ENCODE measurements at places on chromosomes 5 and 9. TPM values are rescaled to one million over a fixed set of nuclear protein-coding genes. Genes with fewer than 3 reads are reported as not detected.
A peak's percentile ranks its signal among the peaks of the same experiment; 100 is the strongest.

- DNase-seq = no peak
Measured at GRCh38 chr5:113103330-113103729, 126.7 kb downstream of the DCP2 start.

DNA sequence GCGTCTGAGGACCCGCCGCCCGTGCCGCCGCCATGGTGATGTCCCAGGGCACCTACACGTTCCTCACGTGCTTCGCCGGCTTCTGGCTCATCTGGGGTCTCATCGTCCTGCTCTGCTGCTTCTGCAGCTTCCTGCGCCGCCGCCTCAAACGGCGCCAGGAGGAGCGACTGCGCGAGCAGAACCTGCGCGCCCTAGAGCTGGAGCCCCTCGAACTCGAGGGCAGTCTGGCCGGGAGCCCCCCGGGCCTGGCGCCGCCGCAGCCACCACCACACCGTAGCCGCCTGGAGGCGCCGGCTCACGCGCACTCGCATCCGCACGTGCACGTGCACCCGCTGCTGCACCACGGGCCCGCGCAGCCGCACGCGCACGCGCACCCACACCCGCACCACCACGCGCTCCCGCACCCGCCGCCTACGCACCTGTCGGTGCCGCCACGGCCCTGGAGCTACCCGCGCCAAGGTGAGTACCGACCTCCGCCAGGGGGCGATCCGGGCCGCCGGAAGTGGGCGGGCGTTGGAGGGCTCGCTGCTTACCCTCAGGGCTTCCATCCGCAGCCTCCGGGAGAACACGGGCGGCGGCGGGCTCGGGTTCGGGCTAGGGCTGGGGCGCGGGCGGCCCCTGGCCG lies 8.5 kb downstream of the PRR7 start:
- no peak for DNase-seq

- DNase-seq = no peak
Measured at GRCh38 chr5:159051421-159052282, 48.1 kb downstream of the EBF1 start.

GRCh38 chr5:93819668-93820067 lies 78.3 kb upstream of the POU5F2 start:
- DNase-seq = no peak

DNA sequence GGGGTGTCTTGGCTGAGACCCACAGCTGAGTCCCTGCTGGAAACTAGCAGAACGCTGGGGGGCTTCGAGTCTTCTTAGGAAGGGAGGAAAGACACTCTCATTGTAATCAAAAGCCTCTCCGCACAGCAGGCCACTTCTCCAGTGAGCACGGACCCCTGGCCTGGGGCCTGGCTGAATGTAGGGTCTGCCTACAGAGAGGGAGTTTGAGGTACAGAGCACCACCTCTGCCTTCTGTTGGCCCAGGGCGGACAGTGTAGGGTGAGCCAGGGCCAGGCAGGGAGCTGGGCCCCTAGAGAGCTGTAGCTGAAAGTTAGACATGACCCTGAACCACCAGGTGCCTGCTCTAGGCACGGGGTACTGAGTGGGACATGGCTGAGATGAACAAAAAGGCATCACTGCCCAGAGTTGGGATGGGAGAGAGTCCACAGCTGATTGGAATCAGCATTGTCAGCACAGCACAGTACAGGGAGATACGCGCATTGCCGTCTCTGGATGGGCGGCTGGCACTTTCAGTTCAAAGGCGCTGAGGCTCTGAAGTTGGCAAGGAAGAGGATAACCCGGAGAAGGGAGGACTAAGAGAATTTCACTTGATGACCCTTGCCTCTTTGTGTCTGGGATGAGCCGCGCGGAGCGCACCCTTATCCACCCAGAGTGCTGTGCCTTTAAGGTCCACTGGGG lies 363 bp upstream of the SLC25A48 start:
- no peak for DNase-seq

Gene AGXT2
- total RNA-seq = not detected

- no peak for DNase-seq
Measured at GRCh38 chr5:111432883-111433536, 79.3 kb downstream of the STARD4 start.

- no peak for DNase-seq
Measured at GRCh38 chr5:160621526-160621925, 199.9 kb downstream of the PTTG1 start.

Gene BTNL8
- total RNA-seq = 0.18 TPM

GRCh38 chr5:16666130-16666882 lies 49.5 kb upstream of the RETREG1 start:
- no peak for DNase-seq

- no peak for DNase-seq
Measured at GRCh38 chr9:92707530-92707929, 37.6 kb upstream of the IPPK start.

GRCh38 chr5:66891184-66891925 lies 295.2 kb downstream of the MAST4 start:
- DNase-seq = peak; percentile 31

Gene PLAC8L1
- not detected for total RNA-seq

GRCh38 chr5:77305222-77305846 lies 94.9 kb downstream of the PDE8B start:
- no peak for DNase-seq

Gene OXCT1
- total RNA-seq = 17.4 TPM

Gene RGS7BP
- not detected for total RNA-seq

Gene CTXN3
- not detected for total RNA-seq

Gene RRAGA
- total RNA-seq = 26.1 TPM

DNA sequence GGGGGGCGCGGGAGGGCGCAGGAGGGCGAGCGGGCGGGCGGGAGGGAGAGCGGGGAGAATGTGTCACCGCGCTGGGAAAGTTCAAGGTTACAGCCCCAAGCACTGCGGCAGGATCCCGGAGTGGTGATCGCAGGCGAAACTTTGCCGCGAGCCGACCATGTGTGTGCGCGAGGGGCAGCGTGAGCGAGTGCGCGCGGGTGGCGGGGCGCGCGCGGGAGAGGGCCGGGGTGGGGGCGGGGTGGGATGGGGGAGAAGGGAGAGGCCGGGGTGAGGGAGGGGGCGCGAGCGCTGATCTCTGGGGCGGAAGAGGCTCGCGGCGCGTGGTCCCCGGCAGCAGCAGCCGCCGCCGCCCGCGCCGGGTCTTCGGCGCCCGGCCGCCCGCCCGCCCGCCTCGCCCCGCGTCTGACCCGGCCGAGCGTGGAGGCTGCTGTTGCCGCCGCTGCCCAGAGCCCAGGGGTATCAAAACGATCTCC lies at the start of gene NFIB:
Gene NFIB (minus strand): TSS at position 191 of the 473 bp plus-strand sequence. CDS start 630 bp downstream, outside the sequence.
- peak; percentile 48 for DNase-seq

DNA sequence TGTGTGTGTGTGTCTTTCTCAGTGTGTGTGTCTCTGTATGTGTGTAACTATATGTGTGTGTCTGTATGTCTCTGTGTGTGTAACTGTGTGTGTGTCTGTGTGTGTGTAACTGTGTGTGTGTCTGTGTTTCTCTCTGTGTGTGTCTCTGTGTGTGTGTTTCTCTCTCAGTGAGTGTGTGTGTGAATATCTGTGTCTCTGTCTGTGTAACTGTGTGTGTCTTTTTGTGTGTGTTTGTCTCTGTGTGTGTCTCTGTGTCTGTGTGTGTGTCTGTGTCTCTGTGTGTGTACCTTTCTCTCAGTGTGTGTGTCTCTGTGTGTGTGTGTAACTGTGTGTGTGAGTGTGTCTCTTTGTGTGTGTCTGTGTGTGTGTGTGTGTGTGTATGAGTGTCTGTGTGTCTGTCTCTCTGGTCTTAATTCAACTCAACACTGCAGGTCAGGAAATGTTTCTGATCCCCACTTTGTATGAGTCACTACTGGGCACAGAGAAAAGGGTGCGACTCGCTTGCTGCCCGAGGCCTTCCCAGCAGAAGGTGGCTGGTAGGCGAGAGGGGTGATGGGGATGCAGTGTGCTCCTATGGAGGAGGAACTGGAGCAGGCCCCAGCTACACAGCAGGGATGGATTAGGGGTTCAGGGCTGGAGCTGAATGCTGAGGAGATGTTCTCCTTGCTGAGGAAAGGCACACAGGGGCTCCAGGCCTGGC lies 52.1 kb downstream of the NSG2 start:
- peak; percentile 63 for DNase-seq

GRCh38 chr5:124649491-124650146 lies 96.8 kb downstream of the ZNF608 start:
- peak; percentile 94 for DNase-seq

- DNase-seq = peak; percentile 41
Measured at GRCh38 chr5:55344392-55344992, 36.7 kb downstream of the MTREX start.

DNA sequence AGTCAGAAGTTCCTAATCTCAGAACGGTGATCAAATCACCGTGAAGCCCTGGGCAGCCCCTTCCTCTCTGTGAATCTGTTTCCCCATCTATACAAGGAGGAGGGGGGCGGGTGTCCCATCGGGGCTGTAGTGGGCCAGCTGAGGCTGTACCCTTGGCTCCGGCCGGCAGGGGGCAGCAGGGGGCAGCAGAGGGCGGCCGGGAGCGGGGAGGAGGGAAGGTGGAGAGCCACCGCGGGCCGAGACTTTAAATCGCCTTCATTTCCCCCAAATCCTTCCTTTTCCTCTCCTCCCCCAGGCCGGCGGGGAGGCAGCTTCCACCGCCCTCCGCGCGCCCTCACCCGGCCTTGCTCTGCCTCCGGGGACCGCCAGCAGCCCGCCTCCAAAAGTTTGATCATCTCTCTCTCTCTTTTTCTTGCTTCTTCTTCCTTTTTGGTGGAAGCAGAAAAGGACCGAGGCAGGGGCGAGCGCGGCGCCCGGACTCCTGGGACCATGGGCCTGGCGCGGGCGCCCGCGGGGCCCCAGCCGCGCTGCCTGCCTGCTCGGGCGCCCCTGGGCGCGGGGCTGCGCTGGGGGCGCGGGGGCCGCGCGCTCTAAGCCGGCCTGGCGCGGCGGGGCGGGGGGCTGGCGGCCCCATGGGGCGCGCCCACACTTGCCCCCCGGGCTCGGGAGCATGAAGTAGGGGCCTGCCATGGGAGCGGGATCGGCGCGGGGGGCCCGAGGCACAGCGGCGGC lies at the start of gene COL27A1:
Gene COL27A1 (plus strand): TSS at position 275 of the 732 bp plus-strand sequence. CDS start 414 bp downstream, at position 689.
- DNase-seq = peak; percentile 74

- DNase-seq = no peak
Measured at GRCh38 chr9:83209188-83209731, 146.3 kb upstream of the RASEF start.

- no peak for DNase-seq
Measured at GRCh38 chr9:132798817-132799790, 79.0 kb downstream of the AK8 start.

DNA sequence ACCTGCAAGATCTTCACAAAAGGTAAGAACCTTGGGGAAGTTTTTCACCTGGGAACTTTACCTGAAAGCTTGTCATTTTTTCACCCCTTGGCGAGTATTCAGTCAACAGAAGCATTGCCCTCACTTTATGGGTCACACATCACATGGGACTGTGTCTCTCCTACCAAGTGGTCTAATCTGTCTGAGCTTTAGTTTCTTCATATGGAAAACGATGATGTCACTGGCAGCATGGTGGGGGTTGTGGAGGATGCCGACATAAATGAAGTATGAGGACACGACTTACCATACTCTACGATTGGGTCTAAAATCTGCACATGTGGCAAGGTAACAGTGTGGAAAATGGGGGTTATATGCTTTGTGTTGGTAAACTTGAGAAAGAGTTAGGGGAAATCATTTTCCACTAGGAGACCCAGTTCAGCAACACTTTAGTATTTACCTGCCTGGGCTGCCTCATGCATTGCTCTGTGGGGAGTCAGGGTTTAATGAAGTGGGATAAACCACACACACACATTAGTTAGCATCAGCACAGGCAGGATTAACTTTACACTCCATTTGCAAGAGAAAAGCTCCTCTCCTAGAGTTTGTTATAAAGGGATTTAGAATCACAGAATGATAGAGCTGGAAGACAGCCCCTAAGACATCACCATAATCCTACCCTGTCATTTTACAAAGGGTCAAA lies 19.8 kb upstream of the PAX5 start:
- DNase-seq = no peak

Gene NDST1
- 58.6 TPM for total RNA-seq

Gene FAM120A
- 99.0 TPM for total RNA-seq
